Muscle of leg (tissue), 16 donors: ENCODE measurements at places on chromosomes 7 and 10.
A peak's percentile ranks its signal among the peaks of the same experiment; 100 is the strongest.

GRCh38 chr7:141433698-141434097, 117.5 kb upstream of the AGK start:
- DNase-seq, result peak; percentile 4

DNA sequence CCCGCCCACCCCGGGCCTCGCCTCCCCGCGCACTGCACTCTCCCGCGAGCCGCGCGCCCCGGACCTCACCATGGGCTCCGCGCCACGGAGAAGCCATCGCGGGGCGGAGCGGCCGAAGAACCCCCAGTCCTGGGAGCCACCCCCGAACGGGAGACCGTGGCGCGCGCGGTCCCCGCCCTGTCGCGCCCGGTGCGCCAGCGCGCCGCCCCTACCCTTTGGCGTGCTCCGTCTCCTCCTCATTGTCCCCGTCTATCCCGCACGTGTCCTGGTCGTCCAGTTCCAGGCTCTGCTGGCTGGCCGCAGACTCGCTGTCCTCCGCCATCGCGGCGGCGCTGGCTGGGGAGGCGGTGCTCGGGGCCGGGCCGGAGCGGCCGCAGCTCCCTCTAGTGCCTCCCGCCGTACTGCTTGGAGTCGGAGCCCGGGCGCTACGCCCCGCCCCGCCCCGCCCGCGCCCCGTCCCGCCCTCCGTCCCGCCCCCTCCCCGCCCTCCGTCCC, at the start of gene NMT2:
Gene NMT2 (minus strand): TSS at position 403 of the 495 bp plus-strand sequence. CDS start 81 bp downstream, at position 322.
- peak; percentile 94 for DNase-seq

- no peak for DNase-seq
Measured at GRCh38 chr7:151308256-151308655, 33.4 kb upstream of the NUB1 start.

GRCh38 chr7:16171928-16172327, 249.4 kb downstream of the CRPPA start:
- DNase-seq, result no peak
